Stimulated activated CD4-positive, alpha-beta T cell treated with anti-CD3 and anti-CD28 coated beads, TNF-alpha, amount 100 ng/mL, for 4 hours (primary cell): ENCODE measurements at places on chromosomes 5 and 9.

DNA sequence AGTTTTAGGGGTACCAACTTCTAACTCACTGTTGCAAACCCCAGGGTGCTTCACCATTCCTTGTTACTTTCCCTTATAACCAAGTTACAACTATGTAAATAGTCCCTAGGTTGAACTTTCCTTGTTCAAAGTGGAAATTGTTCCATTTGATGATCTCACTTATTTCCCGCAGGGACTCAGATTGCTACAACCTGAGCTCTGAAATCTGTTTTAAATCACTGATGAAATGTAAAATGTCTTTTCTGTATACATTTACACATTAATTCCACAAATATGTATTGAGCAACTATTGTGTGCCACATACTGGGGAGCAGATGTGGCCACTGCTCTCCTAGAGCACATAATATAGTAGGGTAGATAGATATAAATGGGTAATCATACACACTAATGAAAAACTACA lies 69.1 kb upstream of the TARS1 start:
- DNase-seq = no peak

DNA sequence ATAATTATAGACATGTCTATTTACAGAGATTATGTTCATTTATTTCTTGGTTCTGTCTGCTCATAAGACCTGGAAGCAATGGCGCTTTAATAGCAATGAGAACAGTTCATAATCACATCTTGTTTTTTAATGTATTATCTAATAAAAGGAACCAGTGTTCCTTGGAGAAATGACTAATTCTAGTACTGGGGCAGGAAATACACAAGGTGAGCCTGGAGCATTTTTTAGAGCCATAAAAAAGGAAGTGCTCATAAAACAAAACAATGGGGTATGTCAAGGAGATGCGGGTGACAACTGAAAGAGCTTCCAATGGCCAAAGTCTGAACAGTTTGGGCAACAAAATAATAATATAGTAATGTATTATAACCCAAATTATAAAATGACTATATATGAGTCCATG lies 531.9 kb upstream of the CHD1 start:
- no peak for DNase-seq

DNA sequence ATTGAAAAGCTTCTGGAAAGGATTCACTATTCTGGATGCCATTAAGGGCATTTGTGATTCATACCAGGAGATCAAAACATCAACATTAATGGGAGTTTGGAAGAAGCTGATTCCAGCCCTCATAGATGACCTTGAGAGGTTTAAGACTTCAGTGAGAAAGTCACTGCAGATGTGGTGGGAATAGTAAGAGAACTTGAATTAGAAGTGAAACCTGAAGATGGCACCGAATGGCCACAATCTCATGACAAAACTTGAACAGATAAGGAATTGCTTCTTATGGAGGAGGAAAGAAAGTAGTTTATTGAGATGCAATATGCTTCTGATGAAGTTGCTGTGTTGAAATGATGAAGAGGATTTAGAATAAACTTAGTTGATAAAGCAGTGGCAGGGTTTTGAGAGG lies 254.6 kb upstream of the SLC24A2 start:
- no peak for DNase-seq

DNA sequence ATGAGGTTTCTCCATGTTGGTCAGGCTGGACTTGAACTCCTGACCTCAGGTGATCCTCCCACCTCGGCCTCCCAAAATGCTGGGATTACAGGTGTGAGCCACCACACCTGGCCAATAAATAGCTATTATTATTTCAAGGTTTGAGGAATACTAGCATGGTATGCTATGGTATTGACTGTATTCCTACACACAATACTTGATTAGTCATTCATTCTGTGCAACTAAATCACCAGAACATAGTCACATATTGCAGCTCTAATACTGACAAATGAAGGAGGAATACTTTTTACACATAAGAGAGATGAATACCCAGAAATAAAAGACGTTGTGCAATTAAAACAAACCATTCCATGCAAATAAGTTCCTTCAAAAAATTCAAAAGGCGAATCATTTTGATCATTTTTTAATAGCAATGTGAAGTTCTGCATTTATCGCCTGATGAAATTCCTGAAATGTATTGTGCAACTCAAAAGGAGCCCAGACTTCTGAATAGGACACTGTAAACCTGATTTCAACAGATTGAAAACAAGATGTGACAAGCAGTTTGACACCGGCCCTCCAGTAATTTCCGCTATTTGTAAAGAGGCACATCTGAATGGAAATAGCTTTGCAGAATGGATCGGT lies 687.4 kb upstream of the SEMA6A start:
- no peak for DNase-seq

- DNase-seq = no peak
These were observed 142.3 kb upstream of the OTULINL start for GRCh38 chr5:14439087-14439871.

DNA sequence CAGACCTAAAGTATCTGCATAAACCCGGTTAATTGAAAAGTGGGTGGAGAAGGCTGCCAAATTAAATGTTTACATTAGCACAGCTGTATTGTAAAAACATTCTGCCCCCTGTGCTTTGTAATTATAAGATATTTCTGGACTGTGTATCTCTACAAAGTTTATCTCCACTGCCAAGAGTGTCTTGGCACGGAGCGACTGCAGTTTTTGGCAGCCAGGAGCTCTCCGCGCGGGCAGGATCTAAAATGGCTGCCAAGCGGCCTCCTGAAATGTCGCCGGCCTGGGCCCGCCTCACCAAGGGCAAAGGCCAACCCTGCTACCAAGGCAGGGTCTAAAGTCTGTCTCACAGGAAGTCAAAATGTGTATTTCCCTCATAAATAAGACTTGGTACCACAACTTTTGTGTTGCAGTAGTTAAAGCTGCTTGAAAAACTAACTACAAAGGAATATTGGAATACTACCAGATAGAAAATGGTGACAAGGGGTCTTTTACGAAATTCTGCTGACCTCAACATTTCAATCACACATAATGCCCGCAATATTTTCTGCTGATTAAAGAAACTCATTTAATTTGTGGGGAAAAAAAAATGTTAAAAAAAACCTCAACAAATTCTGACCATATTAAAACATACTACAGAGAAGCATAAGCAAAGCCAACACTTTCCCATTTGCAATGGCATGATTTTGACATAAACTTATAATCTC lies 110.4 kb downstream of the NFIB start:
- DNase-seq = no peak

DNA sequence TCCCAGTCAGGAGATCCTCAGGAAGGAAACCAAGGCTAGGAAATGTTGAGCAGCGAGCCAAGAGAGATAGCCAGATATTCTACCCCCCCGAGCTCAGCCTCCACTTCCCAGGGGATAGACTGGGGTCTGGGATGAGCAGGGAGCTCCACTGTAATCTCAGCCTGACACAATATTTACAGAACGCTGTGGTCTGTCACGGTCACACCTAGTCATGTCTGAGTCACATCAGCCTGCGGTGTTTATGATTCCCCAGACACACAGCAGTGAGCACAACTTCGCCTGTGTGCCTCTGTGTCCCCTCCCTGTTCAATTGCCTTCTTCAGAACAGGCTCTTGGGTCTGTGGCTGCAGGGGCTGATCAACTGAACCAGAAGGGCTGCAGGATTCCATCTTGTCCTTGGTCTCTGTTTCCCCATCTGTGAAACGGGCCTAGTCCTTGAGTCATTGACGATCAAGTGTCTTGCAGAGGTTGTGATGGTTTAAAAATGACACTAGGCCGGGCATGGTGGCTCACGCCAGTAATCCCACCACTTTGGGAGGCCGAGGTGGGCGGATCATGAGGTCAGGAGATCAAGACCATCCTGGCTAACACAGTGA lies 8.6 kb upstream of the PRRX2 start:
- no peak for DNase-seq

- DNase-seq = no peak
These were observed 43.7 kb downstream of the SLC36A1 start for GRCh38 chr5:151491062-151491461.

DNA sequence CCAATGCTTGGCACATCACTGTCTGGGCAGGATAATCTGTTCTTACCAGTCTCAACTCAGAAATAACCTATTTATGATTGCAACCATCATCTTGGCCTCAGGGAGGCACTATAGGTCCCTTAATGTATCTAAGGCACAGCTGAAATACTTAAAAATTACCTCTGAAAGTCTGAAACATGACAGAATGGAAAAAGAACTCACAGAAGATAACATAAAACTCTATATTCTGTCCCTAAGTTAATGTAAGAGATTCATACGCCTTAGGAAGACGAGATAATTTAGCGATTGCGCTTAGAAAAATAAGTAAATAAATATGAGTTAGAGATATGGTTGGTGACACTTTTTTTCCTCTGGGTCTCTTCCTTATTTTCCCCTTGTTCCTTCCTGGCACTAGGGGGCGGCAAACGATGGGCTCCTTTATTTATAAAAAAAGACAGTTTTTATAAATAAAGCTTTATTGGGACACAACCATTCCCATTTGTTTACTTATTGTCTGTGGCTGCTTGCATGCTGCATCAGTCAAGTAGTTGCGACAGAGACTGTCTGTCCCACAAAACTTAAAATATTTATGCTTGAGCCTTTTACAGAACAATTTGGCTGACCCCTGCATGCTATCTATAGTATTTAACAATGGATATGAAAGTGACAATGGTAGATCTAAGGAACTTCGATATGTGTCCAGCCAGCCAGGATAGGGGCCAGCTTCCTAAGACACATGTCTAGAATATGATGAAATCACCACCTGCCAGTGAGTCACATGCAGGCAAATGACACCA lies 79.6 kb downstream of the PDE4D start:
- DNase-seq = no peak

DNA sequence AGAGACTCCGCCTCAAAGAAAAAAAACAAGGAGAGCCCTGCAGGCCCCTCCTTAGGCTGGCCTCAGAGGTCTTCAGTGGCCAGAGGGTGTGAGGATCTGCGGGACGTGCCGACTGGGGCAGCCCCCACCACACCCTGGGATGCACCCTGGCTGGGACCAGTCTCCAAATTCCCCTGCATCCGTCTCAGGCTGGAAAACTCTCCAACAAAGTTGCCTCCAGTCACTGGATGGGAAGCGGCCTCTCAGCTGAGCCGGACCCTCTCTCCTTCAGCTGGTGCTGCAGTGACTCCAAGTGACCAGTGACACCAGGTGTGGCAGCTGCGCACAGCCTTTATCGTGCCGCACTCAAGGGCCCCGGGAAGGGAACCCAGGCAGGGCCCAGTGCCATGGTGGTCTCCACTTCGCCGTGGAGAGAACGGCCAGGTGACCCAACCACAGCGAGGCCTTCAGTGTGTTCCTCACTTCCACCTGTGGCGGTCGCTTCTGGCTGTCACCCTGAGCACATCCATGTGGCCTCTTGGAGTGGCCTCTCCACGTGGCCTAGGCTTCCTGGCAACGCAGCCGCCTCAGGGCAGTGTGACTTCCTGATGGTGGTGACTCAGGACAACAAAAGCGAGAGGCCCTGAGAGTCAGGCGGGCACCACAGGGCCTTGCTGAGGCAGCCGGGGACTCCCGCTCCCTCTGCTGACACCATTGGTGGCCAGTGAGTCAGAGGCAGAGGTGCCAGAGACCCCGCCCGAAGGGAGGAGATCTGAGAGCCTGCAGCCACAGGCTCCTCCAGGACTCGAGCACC lies 19.3 kb upstream of the CAMSAP1 start:
- peak; percentile 6 for DNase-seq
